ENCODE measurements at places on chromosomes 7 and 10. TPM values are rescaled to one million over a fixed set of nuclear protein-coding genes. Genes with fewer than 3 reads are reported as not detected.

DNA sequence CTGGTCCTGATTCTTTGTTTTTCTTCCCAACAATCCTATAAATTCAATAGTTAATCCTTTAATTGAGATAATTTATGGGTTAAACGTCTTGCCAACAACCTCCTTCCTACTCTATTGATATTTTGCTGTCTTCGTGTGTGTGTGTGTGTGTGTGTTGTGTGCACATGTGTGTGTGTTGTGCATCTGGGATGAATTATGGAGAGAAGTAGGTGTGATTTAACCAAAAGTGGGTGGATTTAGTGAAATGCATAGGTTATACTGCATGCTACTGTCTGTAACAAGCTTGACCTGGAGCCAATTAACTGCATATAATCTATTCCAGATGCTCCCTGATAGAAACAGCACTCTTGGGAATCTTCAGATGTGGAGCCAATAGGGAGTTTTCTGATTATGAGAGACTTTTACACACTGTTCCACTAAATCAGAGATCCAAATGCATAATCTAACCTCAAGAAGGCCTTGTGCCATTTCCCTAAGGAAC lies 61.2 kb downstream of the SEMA3D start:
- no peak for DNase-seq

GRCh38 chr10:79125092-79125491 lies 56.3 kb downstream of the ZMIZ1 start:
- no peak for DNase-seq

- DNase-seq: no peak
Measured at GRCh38 chr10:101319241-101319915, 34.6 kb upstream of the BTRC start.

- no peak for DNase-seq
Measured at GRCh38 chr10:116150606-116151005, 122.4 kb downstream of the GFRA1 start.

DNA sequence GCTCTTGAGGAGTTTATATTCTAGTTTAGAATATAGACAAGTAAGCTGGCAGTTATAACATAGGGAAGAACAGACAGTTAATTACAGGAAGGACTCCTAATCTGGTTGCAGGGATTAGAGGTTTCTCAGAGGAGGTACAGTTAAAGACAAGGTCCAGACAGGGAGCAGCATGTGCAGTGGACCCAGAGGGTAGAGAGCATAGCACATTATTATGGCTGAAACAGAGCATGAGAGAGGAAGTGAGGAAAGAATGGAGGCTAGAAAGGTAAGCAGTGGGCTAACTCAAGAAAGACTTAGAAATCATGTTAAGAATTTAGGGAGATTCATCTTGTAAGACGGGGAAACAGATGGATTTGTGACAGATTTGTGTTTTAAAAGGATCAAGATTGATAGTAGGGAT lies 9.7 kb downstream of the MIOS start:
- DNase-seq: no peak

Gene SPAM1
- total RNA-seq: not detected

GRCh38 chr7:53325061-53325460 lies 289.6 kb downstream of the POM121L12 start:
- no peak for DNase-seq

GRCh38 chr7:29398011-29398410 lies 165.6 kb upstream of the PRR15 start:
- DNase-seq: no peak

Gene GBX1
- not detected for total RNA-seq

Gene KLHL7
- 32.1 TPM for total RNA-seq

Gene GSAP
- 9.7 TPM for total RNA-seq

GRCh38 chr10:48682265-48682664 lies 2.4 kb upstream of the WDFY4 start:
- DNase-seq: no peak

GRCh38 chr10:12507165-12507850 lies 158.0 kb downstream of the CAMK1D start:
- peak; percentile 32 for DNase-seq

DNA sequence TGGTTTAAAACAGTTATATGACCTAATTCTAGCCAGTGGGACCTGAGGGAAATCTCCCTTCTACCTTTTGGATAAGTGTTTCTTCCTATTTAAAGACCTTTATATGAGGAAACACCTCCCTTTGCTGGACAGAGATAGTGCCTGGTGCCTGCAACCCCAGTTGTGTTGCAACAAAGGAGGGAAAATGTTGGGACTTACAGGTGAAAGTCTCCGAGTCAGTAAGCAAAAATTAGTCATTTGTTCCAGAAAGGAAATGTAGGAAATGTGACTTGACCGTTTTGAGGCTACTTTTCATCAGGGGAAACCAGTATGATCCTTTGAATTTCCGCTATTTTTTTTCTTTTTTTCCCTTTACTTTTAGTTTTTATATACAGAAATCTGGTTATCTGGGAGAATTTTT lies 165.5 kb downstream of the DKK1 start:
- DNase-seq: no peak

GRCh38 chr10:12579954-12580858 lies 230.9 kb downstream of the CAMK1D start:
- DNase-seq: no peak

DNA sequence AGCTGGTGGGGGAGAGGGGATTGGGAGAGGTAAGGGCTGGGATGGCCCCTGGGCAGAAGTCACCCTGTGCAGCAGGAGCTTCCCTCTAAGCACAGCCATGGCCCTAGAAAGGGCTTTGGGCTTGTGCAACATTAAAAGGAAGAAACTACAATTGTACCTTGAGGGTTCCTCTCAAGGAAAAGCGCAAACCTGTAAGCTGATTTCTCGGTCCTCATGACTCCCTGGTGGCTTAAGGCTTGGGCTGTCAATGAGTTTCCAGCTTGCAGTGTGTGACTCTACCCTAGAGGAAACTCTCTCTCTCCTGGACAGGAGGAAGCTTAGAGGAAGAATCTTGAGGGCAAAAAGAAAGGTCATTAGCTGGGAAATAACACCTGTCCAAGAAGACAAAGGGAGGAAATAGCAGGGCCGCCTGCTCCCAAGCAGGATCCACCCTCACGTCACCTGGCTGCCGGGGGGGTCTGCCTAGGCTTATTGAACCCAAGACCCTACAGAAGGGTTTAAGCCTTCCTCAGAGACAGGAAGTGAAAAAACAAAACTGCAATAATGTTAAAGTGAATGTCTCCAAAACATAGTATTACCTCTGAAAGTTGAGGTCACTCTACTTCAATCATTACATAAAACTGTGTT lies 112.5 kb downstream of the WDR11 start:
- no peak for DNase-seq

- peak; percentile 94 for DNase-seq
Measured at GRCh38 chr10:28628184-28628893, 49.0 kb upstream of the BAMBI start.

Gene RBP3
- total RNA-seq: not detected

Data from lower leg skin (tissue), 4 donors.